Fibroblast of gingiva (primary cell): ENCODE measurements at places on chromosomes 7 and 10.

DNA sequence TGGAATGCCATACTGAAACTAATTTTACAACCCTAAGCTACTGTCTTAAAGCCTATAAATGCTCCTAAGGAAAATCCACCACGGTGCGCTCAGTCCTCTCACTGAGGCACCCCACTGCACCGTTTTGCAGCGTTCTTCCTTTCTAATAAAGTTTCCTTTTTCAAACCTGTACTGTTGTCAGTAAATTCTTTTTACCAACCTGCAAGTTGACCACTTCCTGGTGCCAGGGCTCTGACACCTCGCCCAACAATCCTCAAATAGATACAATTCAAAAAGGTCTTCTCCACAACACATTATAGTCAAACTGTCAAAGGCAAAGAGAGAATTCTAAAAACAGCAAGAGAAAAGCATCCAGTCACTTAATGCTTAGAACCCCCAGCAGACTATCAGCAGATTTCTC, 42.8 kb downstream of the HERPUD2 start:
- DNase-seq = no peak

DNA sequence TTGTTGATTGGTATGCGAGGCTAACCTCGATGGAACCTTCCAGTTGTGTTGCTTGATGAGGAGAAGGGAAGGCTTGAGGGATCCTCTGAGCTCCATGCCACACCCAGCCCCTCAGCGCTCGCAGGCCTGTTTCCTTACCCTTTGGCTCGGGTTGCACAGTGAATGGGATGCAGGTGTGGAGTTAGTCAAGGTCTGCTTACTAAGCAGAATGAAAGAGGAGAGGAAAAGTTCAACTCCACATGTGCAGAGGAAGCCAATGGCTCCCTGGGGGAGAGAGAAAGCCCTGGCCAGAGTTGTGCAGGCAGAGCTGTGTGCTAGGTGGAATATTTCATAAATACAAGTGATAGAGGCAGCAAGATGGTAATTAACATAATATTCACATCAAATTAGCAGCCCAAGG, 85.5 kb downstream of the JCAD start:
- DNase-seq = no peak

GRCh38 chr7:71871446-71871845, 540.7 kb downstream of the CALN1 start:
- no peak for DNase-seq

GRCh38 chr7:1124164-1124563, 35.8 kb downstream of the ZFAND2A start:
- DNase-seq = peak; percentile 58

- peak; percentile 37 for DNase-seq
These were observed 24.6 kb downstream of the HIPK2 start for GRCh38 chr7:139753081-139753692.

GRCh38 chr10:34291466-34292193, 523.5 kb downstream of the PARD3 start:
- DNase-seq = no peak

DNA sequence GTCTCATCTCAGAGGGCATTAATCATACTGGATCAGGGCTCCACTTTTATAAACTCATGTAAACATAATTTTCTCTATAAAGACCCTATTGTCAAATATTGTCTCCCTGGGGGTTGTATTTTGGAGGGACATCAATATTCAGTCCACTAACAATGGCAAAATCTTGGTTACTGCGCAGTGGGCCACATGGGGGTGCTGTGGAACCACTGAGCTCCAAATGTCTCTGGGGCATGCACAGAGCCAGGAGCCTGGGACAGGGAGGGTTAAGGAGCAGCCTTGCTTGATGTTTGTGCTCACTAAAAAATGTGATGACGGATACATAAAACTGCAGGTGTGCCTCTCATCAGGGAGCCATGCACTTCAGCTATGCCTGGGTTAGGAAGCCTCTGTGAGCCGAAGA, 62.1 kb upstream of the PRSS58 start:
- DNase-seq = no peak

- DNase-seq = peak; percentile 83
These were observed 131.4 kb downstream of the PRPF18 start for GRCh38 chr10:13717936-13718772.

DNA sequence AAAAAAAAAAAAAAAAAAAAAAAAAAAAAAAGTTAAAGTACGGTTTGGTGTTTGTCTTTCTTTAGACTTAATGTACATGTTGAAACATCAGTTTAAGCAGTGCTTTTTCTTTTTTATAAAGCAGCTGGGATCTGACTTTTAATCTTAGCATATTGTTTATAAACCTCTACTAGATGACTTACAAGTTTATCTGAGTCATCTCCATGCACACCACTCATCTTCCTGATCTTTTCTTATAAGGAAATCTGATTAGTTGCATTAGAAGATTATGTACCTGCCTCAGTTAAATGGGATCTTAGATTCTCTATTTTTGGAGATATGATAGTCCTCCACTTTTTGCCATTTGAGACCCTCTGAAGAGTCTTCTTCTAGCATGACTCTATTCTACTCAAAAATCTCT, 391.9 kb upstream of the LRGUK start:
- no peak for DNase-seq

GRCh38 chr10:71725998-71726579, 6.5 kb upstream of the C10orf105 start:
- no peak for DNase-seq

DNA sequence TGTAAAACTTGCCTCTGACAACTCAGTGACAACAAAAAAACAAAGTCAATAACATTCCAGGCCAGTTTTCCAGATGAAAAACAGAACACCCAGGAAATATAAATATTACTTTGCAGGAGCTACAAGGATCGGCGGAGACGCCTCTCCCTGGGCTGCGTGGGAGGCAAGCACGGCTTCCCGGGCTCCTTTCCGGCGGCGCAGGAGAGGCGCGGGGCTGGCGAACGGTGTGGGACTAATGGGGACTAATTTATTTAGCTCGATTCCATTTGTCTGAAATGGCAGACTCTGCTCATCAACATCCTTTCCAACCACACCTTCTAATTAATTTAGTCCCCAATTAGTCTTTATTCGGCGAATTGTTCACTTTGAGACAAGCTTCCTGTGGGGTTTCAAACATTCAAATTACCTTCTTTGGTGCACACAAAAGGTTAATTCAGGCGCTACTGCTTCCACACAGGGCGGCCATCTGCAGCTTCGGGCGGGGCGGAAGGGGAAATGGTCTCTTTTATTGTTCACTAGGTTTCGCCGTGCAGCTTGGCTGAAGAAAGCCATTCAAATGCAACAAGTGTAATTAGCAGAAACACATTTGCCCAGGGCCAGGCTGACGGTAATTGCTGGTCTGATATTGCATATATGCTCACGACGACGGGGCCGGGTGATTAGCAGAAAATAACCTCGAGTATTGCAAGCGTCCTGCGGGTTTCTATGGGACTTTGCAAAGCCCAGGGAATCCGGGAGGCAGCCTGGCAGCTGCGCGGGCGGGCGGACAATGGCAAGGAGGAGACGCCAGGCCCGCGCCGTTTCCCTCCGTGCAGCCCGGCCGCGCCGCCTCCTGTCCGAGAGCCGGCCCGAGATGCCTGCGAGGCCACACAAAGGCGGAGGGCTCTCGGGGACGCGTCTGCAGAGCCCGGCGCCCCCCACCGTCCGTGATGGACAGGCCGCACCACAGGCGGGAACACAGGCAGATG, 270.1 kb downstream of the PTPRN2 start:
- no peak for DNase-seq

- DNase-seq = no peak
These were observed 96.4 kb upstream of the DIP2C start for GRCh38 chr10:785861-786214.

- DNase-seq = peak; percentile 9
These were observed 31.8 kb downstream of the TES start for GRCh38 chr7:116242178-116242577.
